ENCODE measurements at places on chromosomes 6 and 20.

DNA sequence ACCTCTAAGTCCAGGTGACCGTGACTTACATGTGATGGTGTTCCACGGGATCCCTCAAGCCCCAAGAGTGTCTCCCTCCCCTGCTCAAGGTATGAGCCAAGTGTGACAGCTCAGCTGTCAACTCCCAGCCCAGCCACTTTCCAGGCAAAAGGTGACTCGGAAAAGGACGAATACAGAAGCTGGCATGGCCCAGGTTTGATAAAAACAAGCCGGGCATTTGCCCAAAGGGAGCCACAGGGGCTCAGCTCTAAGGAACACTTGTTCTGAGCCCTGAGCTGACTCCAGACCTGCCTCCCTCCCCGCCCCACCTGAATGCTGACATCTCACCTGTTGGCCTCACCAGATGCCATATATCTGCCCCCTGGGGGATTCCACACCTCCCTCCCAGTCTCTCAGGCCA is 43.0 kb upstream of the BPIFA2 start:
- no peaks in the 10 kb centered on the region for H3K36me3 ChIP-seq
- H3K27me3 ChIP-seq, result no peaks in the 10 kb centered on the region
- DNase-seq, result no peak

GRCh38 chr6:42756722-42757121 is 10.8 kb upstream of the TBCC start:
- H3K27me3 ChIP-seq, result no peaks in the 10 kb centered on the region
- H3K36me3 ChIP-seq, result no peaks in the 10 kb centered on the region
- H3K4me3 ChIP-seq, result no peak overlapping the region
- H3K27ac ChIP-seq, result no peak overlapping the region
- DNase-seq, result no peak

DNA sequence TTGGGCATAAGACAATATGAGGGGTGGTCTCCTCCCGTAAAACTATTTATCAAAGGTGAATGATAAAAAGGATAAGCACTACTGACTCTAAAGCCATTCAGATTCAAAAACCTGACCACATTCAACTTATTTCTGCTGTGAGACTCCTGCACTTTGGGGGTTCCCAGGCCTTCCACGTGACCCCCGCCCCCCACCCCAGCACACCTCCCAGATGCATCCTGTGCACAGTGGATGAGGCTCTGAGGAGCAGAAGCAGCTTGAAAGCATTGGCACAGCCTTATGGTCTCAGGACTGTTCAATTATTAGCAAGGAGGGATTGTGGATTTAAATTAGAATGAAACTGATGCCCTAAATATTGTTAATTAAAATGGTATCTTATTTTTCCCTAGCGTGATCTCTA is 55.1 kb upstream of the SAMD5 start:
- no peaks in the 10 kb centered on the region for H3K36me3 ChIP-seq
- no peaks in the 10 kb centered on the region for H3K4me1 ChIP-seq
- H3K27ac ChIP-seq, result no peak overlapping the region
- no peak overlapping the region for H3K4me3 ChIP-seq
- no peak for DNase-seq

- H3K27me3 ChIP-seq, result peaks cover 12% of the 10 kb centered on the region
- peaks cover 20% of the 10 kb centered on the region for H3K36me3 ChIP-seq
- no peak overlapping the region for H3K27ac ChIP-seq
- H3K4me1 ChIP-seq, result no peaks in the 10 kb centered on the region
- no peak for DNase-seq
Observed at GRCh38 chr20:63554361-63555278, 661 bp downstream of the FNDC11 start.

GRCh38 chr6:41791984-41792383 is 4.5 kb downstream of the TOMM6 start:
- no peaks in the 10 kb centered on the region for H3K36me3 ChIP-seq
- H3K4me1 ChIP-seq, result peaks cover 12% of the 10 kb centered on the region
- no peaks in the 10 kb centered on the region for H3K27me3 ChIP-seq
- DNase-seq, result no peak
- no peak overlapping the region for H3K4me3 ChIP-seq

DNA sequence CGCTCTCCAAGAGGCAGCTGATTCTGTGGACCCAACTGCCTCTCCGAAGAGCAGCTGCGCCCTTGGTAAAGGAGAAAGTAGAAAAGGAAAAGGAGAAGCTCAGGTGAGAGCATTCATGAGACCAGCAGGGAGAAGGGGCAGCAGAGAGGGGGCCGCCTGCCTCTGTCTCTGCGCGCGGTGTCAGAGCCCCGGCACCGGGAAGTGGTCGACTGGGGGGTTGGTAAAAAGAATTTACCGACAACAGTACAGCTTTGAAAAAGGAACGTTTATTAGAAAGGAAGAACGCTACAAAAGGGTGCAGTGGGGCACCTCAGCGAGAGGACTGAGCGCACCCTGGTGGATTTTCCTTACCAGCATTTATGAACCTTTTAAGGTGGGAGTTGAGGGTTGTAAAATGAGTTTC is 61.9 kb downstream of the GPR6 start:
- peak overlapping the region; percentile 25 for H3K4me3 ChIP-seq
- no peaks in the 10 kb centered on the region for H3K36me3 ChIP-seq
- H3K27me3 ChIP-seq, result no peaks in the 10 kb centered on the region
- H3K4me1 ChIP-seq, result no peaks in the 10 kb centered on the region
- DNase-seq, result no peak
- no peak overlapping the region for H3K27ac ChIP-seq

- no peaks in the 10 kb centered on the region for H3K27me3 ChIP-seq
- no peaks in the 10 kb centered on the region for H3K36me3 ChIP-seq
- no peaks in the 10 kb centered on the region for H3K4me1 ChIP-seq
- no peak for DNase-seq
- H3K4me3 ChIP-seq, result no peak overlapping the region
Observed at GRCh38 chr20:7790189-7790588, 150.1 kb downstream of the HAO1 start.

- H3K4me3 ChIP-seq, result no peak overlapping the region
- H3K27ac ChIP-seq, result no peak overlapping the region
- no peak for DNase-seq
- no peaks in the 10 kb centered on the region for H3K4me1 ChIP-seq
Observed at GRCh38 chr6:63193324-63193723, 17.9 kb upstream of the FKBP1C start.

GRCh38 chr6:43516367-43516696 is 394 bp downstream of the YIPF3 start:
- peaks cover 45% of the 10 kb centered on the region for H3K36me3 ChIP-seq
- H3K27ac ChIP-seq, result peak overlapping the region; percentile 91
- DNase-seq, result no peak
- peak overlapping the region; percentile 88 for H3K4me3 ChIP-seq
- H3K4me1 ChIP-seq, result no peaks in the 10 kb centered on the region

- H3K36me3 ChIP-seq, result peaks cover 28% of the 10 kb centered on the region
- no peak overlapping the region for H3K4me3 ChIP-seq
- no peak for DNase-seq
- no peak overlapping the region for H3K27ac ChIP-seq
- no peaks in the 10 kb centered on the region for H3K4me1 ChIP-seq
Observed at GRCh38 chr6:157158456-157158855, 164.9 kb downstream of the TMEM242 start.

DNA sequence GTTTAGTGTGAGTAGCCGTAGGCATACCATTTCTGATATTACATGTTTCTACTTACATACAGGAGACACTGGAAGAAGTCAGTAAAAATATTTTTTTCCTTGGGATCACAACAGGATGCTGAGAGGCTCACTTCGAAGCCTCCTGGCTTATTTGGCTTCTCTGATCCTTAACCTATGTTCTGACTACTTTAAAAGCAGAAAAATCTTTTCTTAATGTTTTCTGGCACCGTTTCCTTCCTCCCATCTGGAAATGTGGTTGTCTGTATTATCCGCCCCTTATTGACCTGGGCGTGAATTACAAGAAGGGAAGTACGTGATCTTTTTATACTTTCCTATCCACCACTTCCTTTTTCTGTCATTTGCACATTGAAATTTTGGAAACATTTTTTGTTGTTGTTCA is 379.6 kb downstream of the COL12A1 start:
- DNase-seq, result no peak
- H3K4me3 ChIP-seq, result no peak overlapping the region
- H3K27ac ChIP-seq, result no peak overlapping the region
- H3K36me3 ChIP-seq, result no peaks in the 10 kb centered on the region
- H3K27me3 ChIP-seq, result no peaks in the 10 kb centered on the region
- no peaks in the 10 kb centered on the region for H3K4me1 ChIP-seq

DNA sequence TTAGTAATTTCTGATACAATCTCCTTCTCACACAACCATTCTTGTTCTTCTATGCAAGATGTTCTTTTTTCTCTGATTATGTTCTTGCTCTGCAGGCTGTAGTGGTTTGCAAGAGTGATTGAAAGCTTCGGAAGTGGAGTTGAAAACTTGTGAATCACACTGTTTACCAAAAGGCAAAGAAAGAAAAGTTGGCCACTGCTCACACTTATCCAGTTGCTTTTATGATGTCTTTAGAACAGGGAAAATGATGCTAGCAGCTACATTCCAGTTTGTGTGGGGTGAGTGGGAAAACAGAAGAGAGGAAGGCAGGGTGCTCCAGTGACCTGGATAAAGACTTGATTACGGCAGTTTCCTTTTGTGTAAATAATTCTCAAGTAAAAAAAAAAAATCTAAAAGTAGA is 583.3 kb downstream of the TENT5A start:
- H3K36me3 ChIP-seq, result no peaks in the 10 kb centered on the region
- no peaks in the 10 kb centered on the region for H3K27me3 ChIP-seq
- DNase-seq, result no peak
- no peak overlapping the region for H3K4me3 ChIP-seq
- H3K27ac ChIP-seq, result no peak overlapping the region
- peaks cover 9% of the 10 kb centered on the region for H3K4me1 ChIP-seq

DNA sequence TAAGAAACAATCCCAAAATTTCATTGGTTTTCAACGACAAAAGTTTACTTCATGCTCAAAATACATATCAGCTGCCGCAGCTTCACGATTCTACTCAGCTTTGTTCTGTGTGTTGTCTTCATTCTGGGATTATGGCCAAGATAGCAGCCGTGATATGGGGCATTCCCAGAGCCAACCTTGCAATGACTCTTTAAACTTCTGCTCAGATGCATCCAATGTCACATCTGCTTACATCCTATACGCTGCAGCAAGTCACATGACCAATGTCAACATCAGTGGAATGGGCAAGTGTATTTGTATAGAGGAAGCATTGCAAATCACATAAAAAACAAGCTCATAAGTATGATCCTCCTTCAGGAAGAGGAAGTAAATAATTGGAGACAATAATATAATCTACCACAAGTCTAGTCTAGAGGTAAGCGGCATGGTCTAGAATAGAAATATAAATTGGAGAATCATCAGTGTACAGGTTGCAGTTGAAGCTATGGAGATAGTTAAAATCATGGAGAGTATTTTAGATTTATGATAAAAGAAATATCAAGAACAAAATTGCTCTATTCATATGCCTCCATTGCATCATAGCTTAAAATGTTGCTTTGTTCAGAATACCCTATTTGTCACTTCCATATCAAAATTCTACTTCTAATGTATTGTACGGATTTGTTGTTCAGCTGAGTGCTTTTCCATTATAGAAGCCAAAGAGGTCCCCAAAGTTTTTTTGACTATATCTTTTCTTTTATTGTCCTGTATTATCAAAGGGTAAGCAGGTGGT is 7.2 kb upstream of the C6orf141 start:
- no peak overlapping the region for H3K4me3 ChIP-seq
- no peaks in the 10 kb centered on the region for H3K36me3 ChIP-seq
- H3K27me3 ChIP-seq, result no peaks in the 10 kb centered on the region

DNA sequence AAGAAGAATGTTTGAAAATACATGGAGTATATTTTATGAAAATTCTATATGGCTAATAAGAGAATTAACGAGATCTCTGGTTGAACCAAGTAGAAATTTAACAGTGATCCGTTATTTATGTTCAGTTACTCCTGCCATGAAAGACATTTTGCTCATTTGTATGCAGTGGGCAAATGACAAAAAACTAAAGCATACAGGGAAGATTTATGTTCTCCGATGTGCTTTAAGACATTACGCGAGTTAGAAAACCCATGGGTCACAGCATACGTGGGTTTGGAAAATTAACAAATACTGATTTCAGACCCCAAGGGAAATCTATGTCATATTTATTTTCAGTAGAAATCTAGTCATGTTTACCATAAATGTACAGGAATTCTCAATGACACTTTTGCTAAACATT is 90.1 kb downstream of the BMP5 start:
- no peak overlapping the region for H3K4me3 ChIP-seq
- no peak overlapping the region for H3K27ac ChIP-seq
- DNase-seq, result no peak
- H3K27me3 ChIP-seq, result no peaks in the 10 kb centered on the region
- H3K36me3 ChIP-seq, result no peaks in the 10 kb centered on the region
- peaks cover 5% of the 10 kb centered on the region for H3K4me1 ChIP-seq

GRCh38 chr6:5763871-5764270 is 242.9 kb downstream of the NRN1 start:
- H3K27ac ChIP-seq, result no peak overlapping the region
- DNase-seq, result no peak
- no peaks in the 10 kb centered on the region for H3K36me3 ChIP-seq
- H3K27me3 ChIP-seq, result no peaks in the 10 kb centered on the region

DNA sequence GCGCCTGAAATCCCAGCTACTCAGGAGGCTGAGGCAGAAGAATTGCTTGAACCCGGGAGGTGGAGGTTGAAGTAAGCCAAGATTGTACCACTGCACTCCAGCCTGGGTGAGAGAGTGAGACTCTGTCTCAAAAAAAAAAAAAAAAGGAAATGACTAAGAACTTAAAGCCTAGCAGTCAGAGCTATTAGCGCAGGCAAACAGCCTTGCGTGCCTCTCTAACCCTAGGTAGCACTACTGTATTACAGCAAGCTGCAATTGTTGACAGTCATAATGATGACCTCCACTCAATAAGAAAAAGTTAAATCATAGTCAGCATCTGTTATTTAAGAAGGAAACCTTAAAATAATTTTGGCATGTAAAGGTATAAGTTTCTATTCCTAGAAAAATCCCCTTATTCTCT is 14.4 kb downstream of the GSS start:
- no peaks in the 10 kb centered on the region for H3K4me1 ChIP-seq
- no peaks in the 10 kb centered on the region for H3K27me3 ChIP-seq
- H3K27ac ChIP-seq, result no peak overlapping the region
- H3K36me3 ChIP-seq, result peaks cover 80% of the 10 kb centered on the region
- H3K4me3 ChIP-seq, result no peak overlapping the region
- DNase-seq, result no peak

- no peak for DNase-seq
- peaks cover 51% of the 10 kb centered on the region for H3K27me3 ChIP-seq
Observed at GRCh38 chr6:1315560-1316386, 3.9 kb downstream of the FOXQ1 start.

GRCh38 chr6:21588481-21589351 is 4.8 kb upstream of the SOX4 start:
- H3K36me3 ChIP-seq, result no peaks in the 10 kb centered on the region
- H3K27ac ChIP-seq, result peak overlapping the region; percentile 92
- peak; percentile 38 for DNase-seq
- H3K4me1 ChIP-seq, result peaks cover 25% of the 10 kb centered on the region
